ENCODE measurements at places on chromosomes 16 and 17.

DNA sequence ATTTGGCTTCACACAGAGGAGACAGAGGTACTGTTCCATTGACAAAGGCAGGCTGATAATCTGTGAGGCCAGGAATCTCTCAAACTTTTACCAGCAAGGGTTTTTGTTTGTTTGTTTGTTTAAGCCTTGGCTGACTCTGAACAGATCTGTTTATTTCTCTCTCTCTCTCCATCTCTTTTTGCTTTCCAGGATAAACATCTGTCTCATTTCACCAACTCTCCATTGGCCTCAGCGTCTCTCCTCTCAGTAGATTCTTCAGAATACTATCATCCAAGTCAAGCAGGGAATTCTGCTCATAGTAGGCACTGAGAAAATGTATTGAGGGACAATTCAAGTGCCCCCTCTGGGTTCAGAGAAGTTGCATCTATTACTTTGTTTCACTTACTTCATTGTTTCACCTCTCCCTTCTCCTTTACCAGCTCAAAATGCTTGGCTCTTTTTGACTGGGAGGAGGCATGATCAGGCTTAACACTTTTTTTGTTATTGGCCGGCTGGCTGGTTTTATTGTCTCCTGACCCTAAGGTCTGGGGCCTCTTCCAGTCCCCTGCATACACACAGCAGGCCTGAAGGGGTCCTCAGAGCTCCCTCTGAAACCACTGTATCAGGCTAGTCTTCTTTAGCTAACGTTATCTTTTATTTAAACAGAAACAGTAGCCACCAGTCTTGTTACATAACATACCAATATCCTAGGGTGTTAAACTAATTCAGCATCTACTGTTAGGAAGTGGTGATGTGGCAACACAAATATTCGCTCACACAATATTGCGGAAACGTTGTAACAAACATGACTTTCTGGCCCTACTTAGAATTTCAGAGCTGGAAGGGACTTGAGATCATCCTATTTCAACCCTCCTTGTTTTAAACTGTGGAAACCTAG, 2.0 kb upstream of the YPEL2 start:
- DNase-seq = peak; percentile 21

GRCh38 chr17:50264263-50265113, 9.8 kb upstream of the TMEM92 start:
- no peak for DNase-seq

- DNase-seq = no peak
Measured at GRCh38 chr17:47208744-47209488, at the start of gene MYL4. TSS of gene MYL4 (plus strand) at chr17:47209348. CDS start at chr17:47209423, 75 bp downstream.

- no peak for DNase-seq
Measured at GRCh38 chr17:35245196-35245486, 2.3 kb downstream of the SLFN5 start.

- peak; percentile 60 for DNase-seq
Measured at GRCh38 chr16:16127469-16128116, 95.7 kb downstream of the ABCC6 start.

DNA sequence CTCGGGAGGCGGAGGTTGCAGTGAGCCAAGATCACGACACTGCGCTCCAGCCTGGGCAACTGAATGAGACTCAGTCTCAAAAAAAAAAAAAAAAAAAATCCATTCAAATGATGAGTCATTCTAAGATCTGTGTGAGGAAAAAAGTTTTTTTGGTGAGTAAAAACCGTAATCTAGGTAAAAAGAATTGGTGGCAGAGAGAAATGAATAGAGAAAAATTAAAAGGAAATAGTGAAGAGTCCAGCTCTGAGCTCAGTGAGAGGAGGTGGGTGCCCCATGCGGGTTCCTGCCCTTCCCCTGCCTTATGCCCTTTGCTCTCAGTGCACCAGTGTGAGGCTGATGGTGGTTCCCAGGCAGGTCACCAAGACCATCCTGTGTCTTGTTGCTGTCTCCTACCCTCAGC, 20.9 kb downstream of the GAN start:
- DNase-seq = no peak

DNA sequence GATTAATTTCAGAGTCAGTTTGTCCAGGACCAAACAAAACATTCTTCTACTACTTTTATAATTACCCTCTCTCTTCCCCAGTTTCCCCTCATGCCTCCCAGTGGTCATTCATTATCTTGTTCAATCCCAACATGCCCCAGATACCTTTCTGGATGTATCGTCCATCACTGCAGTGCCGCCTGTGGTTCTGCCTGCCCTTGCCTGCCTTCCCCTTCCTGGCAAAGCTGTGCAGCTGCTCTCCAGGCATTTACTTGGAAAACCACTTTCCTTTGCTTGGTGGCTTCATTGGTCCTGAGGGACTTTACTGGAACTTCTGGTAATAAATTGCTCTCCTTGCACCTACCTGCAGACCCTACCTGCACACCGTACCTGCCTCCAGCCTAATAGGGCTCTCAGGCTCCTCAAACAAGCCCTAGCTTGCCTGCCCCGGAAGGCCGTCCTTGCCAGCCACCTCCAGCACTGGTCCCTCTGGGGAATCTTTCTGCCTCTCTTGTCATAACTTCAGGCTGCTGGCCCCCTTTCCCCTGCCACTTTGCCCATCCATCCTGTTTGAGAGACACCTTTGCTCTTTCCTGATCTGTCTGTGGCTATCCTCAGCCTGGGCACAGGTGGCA, 19.5 kb upstream of the MSI2 start:
- no peak for DNase-seq

DNA sequence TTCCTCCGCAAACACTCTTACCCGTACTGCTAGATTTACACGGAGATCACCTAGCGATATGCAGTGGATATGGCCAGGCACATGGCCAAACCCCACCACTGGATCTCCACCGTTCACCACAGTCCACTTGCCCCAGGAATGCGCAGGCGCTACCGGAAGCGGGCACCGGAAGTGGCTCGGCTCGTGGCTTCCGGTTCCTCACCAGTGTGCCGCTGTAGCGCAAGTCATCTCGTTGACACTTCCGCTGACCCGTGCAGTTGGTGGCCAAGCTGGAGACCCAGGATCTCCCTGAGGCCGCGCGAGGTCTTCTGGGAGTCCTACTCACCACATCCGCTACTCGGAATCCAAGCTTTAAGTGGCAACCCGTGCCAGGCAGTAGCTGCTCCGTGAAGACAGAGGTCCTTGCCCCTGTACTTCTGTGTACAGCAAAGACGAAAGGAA, 11.5 kb downstream of the ZNF597 start:
- no peak for DNase-seq

GRCh38 chr16:75112734-75113491, 3.7 kb downstream of the LDHD start:
- DNase-seq = no peak

DNA sequence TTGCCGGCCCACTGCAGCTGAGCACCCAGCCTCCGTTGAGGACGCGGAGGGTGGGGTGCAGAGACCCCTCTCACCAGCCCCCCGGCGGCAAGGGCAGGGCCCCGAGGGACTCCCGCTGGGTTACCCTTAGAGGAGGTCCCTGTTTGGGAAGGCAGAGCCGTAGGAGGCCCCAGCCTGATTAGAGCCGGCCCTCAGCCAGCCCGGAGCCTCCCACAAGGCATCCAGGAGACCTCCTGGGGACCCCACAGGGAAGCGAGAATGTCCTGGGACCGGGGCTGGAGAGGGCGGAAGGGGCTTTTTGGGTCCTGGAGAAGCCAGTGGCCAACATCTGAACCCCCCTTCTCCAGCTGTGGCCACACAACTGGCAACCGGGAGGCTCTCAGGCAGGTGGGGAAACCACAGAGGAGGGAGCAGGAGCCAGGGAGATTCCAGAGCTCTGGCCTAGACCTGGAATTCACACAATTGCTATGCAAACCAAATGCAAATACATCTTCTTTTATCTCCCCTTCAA, 21.7 kb upstream of the SP6 start:
- no peak for DNase-seq

- no peak for DNase-seq
Measured at GRCh38 chr16:21943571-21943970, 9.6 kb upstream of the UQCRC2 start.

- no peak for DNase-seq
Measured at GRCh38 chr17:3557768-3558583, at the start of gene TRPV3. TSS of gene TRPV3 (minus strand) at chr17:3557812. CDS start at chr17:3554850, 2,962 bp downstream.

GRCh38 chr16:57049678-57050077, 42.7 kb upstream of the CPNE2 start:
- DNase-seq = no peak

GRCh38 chr16:87297918-87298631, 19.1 kb downstream of the C16orf95 start:
- peak; percentile 41 for DNase-seq

DNA sequence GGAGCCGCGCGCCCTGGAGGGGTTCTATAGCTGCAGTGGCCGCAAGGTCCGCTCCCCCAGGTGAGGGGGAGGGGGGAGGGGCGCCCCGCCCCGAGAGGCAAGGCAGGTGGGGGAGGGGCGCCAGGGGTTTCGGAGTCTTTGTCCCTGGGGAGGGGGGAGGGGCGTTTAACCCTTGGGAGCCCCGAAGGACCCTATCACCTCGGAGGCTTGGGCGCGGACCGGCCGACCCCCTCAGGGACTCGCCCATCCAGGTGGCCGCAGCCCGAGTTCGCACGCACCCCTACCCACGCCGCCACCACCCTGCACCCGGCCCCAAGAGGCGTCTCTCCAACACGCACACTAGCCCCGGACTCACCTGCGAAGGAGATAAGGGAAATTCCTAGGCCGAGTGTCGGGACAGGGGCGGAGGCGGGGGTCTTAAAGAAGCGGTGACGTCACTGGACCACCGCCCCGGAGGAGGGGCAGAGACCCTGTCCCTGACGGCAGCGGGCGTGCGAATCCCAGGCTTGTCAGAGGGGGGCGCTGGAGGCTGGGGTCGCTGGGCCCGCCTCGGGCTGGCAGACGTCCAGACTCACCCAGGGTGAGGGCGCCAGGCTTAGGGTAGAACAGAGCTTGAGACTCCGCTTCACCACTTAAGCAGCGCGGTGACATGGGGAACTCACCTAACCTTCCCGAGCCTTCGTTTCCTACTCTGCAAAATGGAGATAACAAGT, at the start of gene CLDN6:
Gene CLDN6 (minus strand): TSS at position 390 of the 713 bp plus-strand sequence. CDS start 2,162 bp downstream, outside the sequence.
- DNase-seq = peak; percentile 97
